ENCODE measurements at places on chromosomes 2 and 18.

GRCh38 chr2:134462791-134463698 lies 209.2 kb downstream of the MGAT5 start:
- no peak for DNase-seq

- no peak for DNase-seq
These were observed 66.8 kb upstream of the FZD7 start for GRCh38 chr2:201966691-201967438.

GRCh38 chr2:127134235-127134634 lies 27.3 kb upstream of the BIN1 start:
- DNase-seq, result no peak

DNA sequence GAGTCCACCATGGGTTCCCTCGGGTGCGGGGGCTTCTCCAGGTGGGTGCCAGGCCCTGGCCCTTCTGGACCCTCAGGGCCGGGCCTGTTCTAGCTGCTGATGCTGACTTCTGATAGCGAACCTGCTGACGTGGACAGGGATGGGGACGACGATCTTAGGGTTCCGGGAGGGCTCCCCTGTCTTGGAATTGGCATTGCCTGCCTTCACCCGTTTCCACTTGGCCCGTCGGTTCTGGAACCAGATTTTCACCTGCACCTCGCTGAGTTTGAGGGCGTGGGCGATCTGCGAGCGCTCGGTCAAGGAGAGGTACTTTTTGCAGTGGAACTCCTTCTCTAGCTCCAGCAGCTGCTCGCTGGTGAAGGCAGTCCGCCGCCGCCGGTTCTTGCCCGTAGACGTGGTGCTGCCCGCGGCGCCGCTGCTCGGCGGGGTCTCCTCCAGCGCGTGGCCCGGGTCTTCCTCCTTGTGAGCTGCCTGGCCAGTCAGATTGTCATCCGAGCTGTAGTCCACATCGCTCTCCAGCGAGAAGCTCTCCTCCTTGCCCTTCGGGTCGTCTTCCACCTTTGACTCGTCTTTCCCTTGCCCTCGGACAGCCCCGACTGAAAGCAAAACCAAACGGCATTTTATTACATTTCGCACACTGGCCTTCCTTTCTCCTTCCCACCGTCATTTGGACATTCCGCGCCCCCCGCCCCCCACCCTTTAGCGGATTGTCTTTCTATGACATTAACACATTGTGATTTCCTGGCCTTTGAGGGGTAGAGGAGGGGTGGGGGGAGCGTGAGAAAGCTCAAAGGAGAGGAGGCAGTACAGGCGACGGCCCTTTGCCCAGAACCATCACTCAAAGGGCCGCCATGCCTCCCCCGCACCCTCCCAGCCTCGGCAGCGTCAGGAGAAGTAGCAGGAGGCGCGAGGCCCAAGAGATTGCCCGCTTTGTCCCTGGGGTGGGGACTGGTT lies 2.1 kb downstream of the GBX2 start:
- DNase-seq, result no peak

DNA sequence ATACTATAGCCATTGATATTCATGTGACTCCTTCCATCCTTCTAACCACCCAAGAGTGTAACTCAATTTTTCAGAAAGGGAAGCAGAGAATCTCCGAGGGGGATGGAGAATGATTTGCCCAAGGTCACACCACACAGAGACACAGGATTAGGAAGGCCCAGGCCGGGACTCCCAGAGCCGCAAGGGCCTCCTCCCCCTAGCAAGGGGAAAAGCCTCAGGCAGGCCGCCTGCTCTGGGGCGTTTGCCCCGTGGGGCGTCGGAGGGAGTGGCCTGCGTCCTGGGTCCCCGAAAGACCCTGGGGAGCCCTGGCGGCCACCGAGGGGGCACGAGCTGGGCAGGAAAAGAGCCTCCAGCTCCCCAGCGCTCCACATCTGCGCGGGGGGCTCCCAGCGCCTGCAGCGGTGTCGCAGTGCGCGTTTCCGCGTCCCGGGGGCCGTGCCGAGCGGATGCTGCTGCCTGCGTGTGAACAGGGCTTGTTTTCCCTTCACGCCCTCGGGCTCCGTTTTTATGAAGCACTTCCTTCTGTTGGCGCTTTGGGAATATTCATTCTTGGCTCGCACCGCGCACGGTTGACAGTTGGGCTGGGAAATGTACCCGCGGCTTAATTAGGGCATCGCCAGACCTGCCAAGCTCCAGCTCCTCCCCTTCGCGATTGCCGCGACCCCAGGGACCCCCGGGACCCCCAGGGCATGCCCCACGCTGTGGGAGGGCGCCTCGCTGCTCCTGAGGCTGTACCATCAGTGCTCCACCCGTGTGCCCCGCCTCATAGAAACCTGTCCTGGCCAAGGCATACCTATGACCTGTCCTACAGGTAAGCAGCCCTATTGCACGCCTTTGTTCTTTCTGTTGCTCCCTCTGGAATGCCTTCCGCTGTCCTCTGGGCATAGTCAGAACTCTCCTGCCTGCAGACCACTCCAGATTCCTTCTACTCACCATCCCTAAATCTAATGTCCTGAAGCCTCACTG lies 158.9 kb upstream of the GLI2 start:
- no peak for DNase-seq

DNA sequence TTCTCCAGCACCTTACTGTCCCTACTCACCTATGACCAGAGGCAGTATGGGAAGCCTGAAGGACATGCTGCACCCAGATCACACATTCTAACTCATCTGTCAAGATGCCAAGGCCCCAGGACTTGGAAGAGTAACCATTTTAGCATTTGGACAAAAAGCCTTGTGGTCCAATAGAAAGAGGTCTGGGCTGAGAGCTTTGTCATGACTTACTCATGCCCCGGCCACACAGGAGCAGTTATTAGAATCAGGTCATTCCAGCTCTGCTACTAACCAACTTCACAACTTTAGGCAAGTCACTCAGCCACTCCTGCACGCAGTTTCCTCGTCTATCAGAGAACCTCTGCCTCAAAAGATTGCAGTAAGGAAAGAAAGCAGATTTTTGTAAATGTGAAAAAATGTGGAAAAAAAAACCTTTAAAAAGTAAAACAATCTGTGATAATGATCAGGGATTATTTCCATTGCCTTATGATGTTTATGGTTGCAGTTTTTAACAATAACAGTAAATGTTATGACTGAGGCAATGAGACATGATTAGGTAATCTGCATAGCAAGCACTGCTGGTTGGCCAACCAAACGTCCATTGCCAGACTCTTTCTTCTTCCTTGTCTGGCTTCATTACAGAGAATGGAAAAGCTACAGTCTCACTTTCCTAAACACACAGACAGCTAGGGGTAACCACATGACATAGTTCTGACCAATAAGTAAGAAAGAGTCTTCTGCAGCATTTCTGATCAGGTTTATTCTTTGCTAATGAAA lies 255.4 kb upstream of the CHAC2 start:
- DNase-seq, result no peak

DNA sequence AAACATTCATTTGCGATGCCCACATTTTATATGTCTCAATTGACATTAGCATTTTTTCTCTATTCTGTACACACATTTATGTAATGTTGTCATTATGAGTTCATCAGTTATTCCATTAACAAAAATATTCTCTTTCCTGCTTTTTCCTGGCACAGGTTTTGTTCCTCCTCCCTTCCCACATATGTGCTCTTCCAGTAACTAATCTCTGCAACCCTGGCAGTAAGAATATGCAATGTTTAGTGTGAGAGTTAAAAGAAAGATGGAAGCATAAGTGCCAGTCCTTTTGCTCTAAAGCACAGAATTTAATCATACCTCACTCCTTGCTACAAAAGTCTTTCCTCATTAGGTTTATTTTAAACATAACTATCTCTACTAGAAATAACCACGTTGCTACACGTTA lies 155.8 kb upstream of the ERBB4 start:
- DNase-seq, result no peak

DNA sequence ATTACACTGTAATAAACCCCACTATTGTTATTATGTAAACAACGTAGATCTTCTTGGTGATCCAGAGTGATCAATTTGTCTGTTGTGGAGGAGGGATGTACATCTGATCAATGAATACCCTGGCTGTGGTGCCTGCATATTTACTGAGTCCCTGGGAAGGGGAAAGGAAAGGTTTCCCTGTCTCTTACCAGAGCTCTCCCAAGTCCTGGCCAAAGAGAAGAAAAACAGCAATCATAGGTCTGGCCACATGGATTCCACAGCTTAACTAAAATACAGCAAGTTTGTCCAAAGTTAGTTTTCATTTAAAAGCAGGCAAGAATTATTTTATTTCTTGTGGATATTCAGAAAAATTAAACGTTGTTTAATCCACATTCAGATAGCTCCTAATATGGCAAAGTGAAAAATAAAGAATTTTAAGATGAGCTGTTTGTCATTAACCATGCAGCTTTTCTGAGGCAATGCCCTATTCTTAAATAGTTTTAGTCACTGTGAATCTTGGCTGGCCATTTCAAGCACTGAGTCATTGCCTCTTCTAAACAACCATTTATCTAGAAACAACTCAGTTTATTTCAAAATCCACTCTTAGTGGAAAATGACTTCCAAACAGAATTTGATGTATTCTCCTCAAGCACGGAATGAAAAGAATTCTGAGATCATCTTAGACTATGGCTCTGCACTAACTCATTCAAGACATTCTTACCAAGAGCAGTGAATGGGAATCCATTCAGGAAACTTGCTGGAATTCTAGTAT lies 1004.4 kb upstream of the CDH2 start:
- DNase-seq, result no peak

- DNase-seq, result no peak
These were observed 155.1 kb upstream of the FSHR start for GRCh38 chr2:49309461-49309860.

DNA sequence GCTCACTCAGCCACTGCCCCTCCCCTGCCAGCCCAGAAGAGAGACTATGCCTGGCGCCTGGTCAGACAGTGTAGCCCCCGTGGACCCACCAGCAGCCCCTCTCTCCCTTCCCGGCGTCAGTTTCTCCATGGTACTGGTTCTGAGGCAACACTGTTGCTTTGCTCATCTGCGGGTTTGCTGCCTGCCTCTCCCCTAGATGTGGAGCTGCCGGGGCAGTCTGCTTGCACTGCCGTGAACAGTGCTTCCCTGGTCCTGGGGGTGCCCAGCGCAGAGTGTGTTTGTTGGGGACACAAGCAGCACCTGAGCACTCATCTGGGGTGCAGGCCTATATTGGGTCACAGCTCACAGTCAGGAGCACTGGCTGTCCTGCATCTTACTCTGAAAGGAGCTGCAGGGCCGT lies 309.9 kb downstream of the NDUFA10 start:
- DNase-seq, result no peak

DNA sequence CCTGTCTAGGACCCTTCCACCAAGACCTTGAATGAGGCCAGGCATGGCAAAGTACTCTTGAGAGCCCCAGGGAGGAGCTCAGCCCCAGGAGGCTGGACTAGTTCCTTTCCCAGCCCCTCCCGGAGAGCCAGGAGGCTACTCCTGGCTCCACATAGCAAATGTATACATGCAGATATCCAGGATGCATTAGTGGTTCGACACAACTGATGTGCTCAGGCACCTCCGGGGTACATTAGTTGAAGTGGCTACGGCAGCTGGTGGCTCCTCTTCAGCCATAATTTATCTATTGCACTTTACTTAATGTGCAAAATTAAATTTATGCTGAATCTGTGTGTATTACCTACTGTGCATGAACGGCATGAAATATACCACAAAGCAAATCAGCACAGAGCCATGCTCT lies 182.8 kb upstream of the MEIS1 start:
- no peak for DNase-seq

DNA sequence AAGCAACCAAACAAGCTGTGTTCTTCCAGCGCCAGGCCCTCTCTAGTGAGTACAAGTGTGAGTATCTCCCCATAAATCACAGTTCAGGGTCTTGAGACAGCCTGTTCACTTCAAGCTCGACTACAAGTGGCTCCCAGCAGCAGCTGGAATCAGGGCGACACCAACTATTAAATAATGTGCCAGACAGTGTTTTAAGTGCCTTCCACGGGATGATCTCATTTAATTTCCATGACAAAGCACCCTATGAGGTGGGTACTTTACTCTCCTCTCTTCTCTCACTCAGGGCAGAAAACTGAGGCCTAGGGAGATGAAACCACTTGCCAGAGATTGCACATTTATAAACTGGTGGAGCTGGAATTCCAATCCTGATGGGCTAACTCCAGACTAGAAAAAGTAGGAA lies 2.6 kb upstream of the FAM136A start:
- DNase-seq, result no peak

- no peak for DNase-seq
These were observed 153.1 kb upstream of the LMAN1 start for GRCh38 chr18:59512025-59512755.

DNA sequence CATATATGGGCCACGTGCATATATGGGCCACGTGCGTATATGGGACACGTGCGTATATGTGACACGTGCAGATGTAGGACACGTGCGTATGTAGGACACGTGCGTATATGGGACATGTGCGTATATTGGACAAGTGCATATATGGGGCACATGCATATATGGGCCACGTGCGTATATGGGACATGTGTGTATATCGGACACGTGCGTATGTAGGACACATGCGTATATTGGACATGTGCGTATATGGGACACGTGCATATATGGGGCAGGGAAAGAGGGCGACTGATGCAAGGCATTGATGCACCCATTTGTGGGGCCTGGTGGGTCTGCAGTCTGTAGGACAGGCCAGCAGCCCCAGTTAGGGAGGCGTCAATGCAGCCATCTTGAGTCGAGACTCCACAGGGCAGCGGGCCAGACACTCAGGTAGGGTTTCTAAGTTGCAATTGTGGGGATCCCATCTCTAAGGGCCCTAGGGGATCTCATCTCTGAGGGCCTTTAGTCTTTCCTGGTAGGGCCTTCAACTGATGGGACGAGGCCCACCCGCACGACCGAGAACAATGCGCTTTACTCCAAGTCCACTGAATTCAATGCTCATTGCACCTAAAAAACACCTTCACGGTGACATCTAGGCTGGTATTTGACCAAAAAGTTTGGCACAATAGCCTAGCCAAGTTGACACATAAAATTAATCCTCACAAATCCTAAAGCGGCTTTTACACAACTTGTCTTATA lies 92.3 kb upstream of the ZNF516 start:
- no peak for DNase-seq

- peak; percentile 45 for DNase-seq
These were observed 308.9 kb upstream of the CCDC68 start for GRCh38 chr18:55268151-55268601.

DNA sequence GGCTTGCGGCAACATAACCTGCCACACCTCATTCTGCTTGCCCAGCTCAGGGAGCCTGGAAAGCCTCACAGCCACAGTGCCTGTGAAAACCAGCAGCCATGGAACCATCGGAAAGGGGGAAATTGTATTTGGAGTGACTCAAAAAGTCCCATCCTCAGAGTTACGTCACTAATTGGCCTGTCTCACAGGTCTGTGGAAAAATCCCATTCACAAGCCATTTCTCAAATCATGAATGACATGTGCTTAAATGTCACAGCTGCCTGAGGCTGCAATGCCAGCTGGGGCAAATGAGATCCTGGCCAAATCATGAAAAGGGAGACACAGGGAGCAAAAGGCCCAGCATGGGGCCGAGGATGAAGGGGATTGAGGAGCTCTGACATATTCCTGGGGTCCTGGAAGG lies 486.9 kb upstream of the RAB6C start:
- no peak for DNase-seq

DNA sequence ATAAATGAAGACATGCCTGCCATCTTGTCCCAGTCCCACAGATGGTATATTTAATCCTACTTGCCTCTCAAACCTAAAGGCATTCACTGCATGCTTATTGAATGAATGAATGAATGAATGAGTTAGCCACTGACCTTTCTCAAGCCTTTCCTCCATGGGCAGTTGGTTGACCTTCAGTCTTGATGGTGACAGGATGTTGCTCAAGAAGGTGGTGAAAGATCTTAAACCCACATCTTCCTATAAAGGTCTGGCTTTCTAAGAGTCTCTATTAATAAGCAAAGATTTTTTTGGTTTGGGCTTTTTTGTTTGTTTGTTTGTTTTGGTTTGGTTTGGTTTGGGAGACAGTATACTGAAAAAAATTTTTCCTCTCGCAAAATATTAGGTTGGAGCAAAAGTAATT lies 41.7 kb downstream of the KIAA2012 start:
- DNase-seq, result no peak

All from activated CD4-positive, alpha-beta T cell treated with anti-CD3 and anti-CD28 coated beads, Interleukin-2, amount 50 U/mL, for 16 hours (primary cell).